ENCODE measurements at places on chromosomes 4 and X.

GRCh38 chr4:72243641-72244040, 211.8 kb downstream of the NPFFR2 start:
- no peak for DNase-seq

GRCh38 chrX:150361777-150362351, 1.3 kb upstream of the MAMLD1 start:
- no peak for DNase-seq

DNA sequence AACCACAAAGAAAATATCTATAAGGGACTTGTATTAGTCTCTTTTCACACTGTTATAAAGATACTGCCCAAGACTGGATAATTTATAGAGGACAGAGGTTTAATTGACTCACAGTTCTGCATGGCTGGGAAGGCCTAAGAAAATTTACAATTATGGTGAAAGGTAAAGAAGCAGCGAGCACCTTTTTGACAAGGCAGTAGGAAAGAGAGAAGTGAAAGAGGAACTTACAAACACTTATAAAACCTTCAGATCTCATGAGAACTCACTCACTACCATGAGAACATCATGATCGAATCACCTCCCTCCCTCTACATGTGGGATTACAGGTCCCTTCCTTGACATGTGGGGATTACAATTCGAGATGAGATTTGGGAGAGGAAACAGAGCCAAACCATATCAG, 856.0 kb downstream of the TRAM1L1 start:
- no peak for DNase-seq

GRCh38 chr4:173516621-173517524, 13.2 kb downstream of the HAND2 start:
- no peak for DNase-seq

DNA sequence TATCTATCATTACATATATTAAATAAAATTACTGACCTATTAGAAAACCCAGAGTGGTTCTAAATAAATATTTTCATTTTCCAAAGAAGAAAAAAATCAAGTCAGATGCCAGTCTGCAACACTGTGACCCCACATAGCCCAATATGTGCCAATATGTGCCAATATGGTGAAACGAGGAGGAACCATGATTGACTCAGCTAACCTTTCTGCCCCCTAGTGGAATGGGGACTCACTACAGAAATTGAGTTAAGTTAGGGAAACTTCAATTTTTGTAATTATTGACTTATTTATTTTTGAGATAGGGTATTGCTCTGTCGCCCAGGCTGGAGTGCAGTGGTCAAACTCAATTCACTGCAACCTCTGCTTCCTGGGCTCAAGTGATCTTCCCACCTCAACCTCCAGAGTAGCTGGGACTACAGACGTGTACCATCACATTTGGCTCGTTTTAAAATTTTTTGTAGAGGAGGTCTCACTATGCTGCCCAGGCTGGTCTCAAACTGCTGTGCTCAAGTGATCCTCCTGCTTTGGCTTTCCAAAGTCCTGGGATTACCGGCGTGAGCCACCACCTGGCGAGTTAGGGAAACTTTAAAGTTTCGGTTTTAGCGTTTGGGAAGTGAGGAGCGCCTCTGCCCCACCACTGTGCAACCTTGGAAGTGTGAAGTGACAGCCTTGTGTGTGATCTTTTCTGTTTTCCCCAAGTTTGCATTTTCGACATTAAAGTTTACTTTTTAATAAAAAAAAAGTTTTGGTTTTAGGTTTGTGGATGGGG, 116.8 kb upstream of the SHISA3 start:
- no peak for DNase-seq

DNA sequence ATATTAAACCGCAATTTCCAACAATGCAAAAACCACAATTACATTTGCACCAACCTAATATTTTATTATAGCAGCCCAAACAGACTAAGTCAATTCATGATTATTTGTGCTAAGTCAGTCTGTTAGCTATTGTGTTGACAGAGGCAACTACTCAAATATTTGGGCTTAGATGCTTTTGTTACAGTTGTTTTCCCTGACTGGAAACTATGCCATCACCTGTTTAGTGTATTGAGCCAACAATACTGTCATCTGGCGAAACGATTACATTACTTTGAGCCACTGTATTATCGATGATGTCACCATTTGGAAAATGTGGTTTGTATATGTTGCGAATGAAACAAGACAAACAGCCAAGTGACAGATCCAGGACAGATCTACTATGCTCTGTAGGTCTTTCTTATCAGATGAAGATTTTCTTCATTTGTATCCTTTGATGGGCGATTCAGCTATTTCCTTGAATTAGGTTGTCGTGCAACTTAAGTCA, 38.7 kb upstream of the INTS6L start:
- DNase-seq: no peak

GRCh38 chrX:71162981-71163380, 18.3 kb downstream of the NLGN3 start:
- DNase-seq: no peak

DNA sequence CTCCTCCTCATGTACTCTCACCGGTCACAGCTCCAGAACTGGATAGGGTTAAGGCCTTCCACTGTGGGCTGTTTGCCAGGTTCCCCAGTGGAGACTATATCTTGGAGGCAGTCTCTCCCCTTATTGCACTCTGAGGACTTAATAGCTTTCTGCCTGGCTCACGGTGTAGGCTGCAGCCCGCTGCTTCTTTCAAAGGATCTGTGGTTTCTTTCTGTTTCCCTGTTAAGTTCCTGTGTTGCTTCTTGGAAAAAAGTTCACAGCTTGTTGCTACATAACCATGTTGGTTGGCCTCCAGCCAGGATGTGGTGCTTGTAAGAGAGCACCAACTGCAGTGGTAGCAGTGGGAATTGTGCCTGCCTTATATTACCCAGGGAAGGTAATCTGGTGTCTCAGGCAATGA, 24.9 kb upstream of the ZDHHC15 start:
- no peak for DNase-seq

- DNase-seq: no peak
Measured at GRCh38 chrX:49290215-49290614, 13.2 kb upstream of the GAGE10 start.
